ENCODE measurements at places on chromosomes 7 and 10. TPM values are rescaled to one million over a fixed set of nuclear protein-coding genes. Genes with fewer than 3 reads are reported as not detected.

The FAM20C gene
- 130 TPM for total RNA-seq

The CPA4 gene
- total RNA-seq, result 3.1 TPM

The HTR5A gene
- not detected for total RNA-seq

The PAX4 gene
- not detected for total RNA-seq

The CDC14C gene
- total RNA-seq, result not detected

The SLC18A3 gene
- not detected for total RNA-seq

The ZNF679 gene
- total RNA-seq, result not detected

The SPDYE16 gene
- total RNA-seq, result not detected

The PNLIP gene
- not detected for total RNA-seq

The VENTX gene
- 0.16 TPM for total RNA-seq

The IGFBP1 gene
- not detected for total RNA-seq

The ENO4 gene
- 0.16 TPM for total RNA-seq

The TSPAN13 gene
- 33.0 TPM for total RNA-seq

The AKR1C2 gene
- total RNA-seq, result 3.7 TPM

The TFAM gene
- total RNA-seq, result 18.4 TPM

The CPN1 gene
- total RNA-seq, result not detected

The CPA1 gene
- total RNA-seq, result not detected

The KIAA1217 gene
- total RNA-seq, result 5.6 TPM

The TMEM236 gene
- total RNA-seq, result not detected

The NEUROG3 gene
- not detected for total RNA-seq

The PKD2L1 gene
- total RNA-seq, result not detected

The ANKRD30A gene
- total RNA-seq, result not detected

The ZNF804B gene
- total RNA-seq, result not detected

The GNAT3 gene
- 0.16 TPM for total RNA-seq

The HECTD2 gene
- total RNA-seq, result 3.7 TPM

The MRC1 gene
- total RNA-seq, result 0.13 TPM

The TAS2R5 gene
- 0.39 TPM for total RNA-seq

The ANKRD61 gene
- total RNA-seq, result 0.39 TPM

The OR2A42 gene
- total RNA-seq, result not detected

The NACAD gene
- 6.1 TPM for total RNA-seq

The ANKRD1 gene
- 13.3 TPM for total RNA-seq

The PDE1C gene
- total RNA-seq, result 0.26 TPM

The BAIAP2L1 gene
- 5.4 TPM for total RNA-seq

The ZNF716 gene
- not detected for total RNA-seq

The SLC39A12 gene
- total RNA-seq, result not detected

The ABCC2 gene
- 3.4 TPM for total RNA-seq

The ABCF2 gene
- total RNA-seq, result 44.6 TPM

The ZMIZ2 gene
- total RNA-seq, result 13.5 TPM

The GPC2 gene
- total RNA-seq, result 3.1 TPM

The NME8 gene
- not detected for total RNA-seq

The CPED1 gene
- total RNA-seq, result 21.2 TPM

The VWA2 gene
- total RNA-seq, result not detected
